ENCODE measurements at places on chromosomes 4 and X.
A peak's percentile ranks its signal among the peaks of the same experiment; 100 is the strongest.

DNA sequence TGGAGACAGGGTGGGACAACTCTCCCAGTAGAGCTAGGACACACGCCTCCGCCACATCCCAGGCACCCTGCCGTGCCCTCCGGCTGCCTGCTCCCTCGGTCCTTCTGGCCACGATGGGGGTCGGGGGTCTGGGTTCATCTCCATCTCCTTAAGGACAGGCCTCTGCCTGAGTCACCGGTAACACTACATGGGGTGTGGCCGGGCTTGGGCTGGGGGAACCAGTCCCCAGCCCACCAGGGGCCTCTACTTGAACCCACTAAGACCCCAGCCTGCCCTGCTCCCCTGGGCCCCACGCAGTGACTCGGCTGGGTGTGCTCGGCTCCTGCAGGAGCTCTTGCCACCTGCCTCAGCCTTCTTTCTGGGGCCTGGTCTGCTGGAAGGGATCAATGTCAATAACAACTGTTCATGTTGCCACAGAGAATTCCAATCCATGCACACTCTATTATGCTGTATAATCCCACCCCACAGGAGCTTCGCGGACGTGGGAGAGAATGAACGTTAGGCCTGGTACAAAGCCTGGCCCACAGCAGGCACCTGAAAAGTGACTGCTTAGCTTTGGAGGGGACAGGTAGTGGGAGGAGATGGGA, 177.7 kb upstream of the PSAPL1 start:
- DNase-seq, result no peak

GRCh38 chr4:108940149-108940548, 177.3 kb upstream of the ETNPPL start:
- DNase-seq, result no peak

GRCh38 chr4:52966781-52967180, 104.7 kb downstream of the RASL11B start:
- DNase-seq, result peak; percentile 11

DNA sequence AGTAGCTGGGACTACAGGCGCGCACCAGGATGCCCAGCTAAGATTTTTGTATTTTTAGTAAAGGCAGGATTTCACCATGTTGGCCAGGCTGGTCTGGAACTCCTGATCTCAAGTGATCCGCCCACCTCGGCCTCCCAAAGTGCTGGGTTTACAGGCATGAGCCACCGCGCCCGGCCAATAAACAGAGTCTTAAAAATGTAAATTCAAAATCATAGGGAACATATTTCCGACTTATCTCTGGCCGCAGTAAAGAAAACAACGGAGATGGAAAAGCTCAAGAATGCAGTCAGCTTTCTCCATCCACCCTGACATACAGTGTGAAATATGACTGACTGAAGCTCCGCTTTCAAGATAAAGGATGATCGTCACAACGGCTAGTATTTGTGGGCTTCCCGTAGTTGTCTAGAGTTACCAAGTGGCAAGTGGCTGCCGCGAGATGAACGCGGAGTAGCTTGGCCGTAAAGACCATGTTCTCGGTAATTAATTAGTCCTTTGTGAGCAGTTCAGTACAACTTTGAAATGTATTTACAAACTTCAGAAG, 495.1 kb upstream of the FAT1 start:
- DNase-seq, result no peak

DNA sequence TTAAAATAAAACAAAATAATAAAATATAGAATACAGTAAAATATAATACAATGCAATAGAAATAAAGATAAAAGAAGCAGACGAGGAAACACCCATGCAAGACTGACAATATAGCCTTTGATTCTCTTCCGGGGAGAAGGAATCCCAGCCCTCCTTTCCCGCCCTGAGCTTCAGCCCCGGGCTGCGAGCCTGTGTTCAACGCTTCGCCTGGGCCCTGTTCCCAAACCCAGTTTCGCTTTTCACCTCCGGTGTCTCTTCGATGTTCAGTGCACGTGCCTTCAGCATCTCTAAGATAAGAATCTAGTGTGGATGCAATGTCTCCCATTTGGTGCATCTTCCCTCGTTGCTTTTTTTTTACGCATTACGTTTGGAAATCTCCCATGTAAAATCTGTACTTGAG, 38.4 kb upstream of the ARSD start:
- DNase-seq, result no peak

- DNase-seq, result no peak
Measured at GRCh38 chr4:79651456-79651855, 243.4 kb upstream of the GK2 start.

DNA sequence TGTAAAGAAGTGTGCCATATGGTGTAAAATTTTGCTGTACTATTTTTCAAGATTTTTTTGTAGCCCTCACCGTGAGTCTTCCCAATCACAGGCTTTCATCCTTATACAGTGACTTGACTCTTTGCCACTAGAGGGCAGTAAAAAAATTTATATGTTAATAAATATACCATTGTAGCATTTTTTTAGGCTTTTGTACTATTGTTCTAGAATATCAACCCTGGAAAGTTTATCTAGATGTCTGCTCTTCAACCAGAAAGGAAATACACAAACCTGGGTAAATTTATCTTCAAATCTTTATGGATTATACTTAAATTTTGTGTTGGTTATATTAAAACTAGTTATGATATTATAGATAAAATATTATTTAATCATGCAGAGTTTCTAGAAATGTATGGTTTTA, 235.3 kb downstream of the TENM3 start:
- peak; percentile 65 for DNase-seq

DNA sequence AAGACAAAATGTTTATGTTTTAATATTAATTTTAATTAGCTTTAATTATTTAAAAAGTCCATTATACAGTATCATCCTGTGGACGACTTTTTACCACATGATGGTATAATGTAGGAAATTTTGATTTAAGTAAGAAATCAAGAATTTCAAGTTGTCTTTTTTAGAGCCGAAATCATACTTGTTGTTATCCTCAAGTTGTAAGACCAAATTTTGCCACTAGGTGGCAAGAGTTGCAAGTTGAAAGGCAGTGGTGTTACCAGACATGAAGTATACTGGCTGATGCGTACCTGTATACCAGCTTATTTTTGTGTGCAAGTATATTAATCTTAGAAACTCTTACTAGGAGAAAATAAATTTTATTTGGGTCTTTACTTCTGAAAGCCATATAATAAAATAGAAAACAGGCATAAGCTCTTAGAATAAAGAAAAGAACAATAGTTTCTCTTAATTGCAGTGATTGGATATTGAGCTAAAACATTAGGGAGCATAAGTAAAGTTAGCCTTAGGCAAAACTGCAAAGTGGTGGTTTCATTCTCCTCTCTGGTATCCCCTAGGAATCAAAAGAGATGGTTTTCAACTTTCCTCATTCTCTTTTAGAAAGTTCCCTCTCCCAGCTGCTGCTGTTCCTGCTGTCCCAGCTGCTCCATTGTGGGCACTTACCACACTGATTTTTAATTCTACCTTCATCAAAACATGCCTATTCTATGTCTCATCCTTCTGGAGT, 118.0 kb upstream of the WDFY3 start:
- DNase-seq, result peak; percentile 83

GRCh38 chr4:6474053-6474568, 1.7 kb upstream of the PPP2R2C start:
- DNase-seq, result no peak

DNA sequence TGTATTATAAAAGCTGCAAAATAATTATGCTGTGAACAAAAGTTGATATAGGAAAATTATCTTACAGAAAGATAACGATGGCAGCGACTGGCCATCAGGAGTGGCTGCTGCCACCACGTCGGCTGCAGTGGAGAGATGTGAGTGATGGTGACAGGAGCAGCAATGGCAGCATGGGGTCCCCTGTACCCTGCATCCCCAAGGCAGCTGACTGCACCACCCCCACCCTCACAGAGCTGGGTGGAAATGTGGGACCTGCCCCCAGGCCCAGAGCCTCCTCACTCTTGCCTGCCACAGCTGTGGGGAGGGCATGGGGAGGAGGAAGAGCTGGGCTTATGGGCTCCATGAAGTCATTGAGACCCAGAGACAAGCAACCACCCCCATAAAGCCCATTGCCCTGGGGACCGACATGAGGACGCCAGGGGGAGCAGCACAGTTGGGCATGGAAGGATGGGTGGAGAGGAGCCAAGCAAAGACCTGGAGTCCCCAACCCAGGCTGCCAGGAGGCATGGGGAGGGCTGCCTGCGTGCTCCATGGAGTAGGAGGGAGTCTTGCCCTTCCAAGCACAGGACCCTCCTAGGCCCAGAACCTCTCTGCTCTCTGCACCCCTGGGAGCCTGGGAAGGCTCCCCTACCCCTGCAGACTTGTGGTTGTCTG, 1090.5 kb downstream of the PCDH18 start:
- DNase-seq, result no peak

DNA sequence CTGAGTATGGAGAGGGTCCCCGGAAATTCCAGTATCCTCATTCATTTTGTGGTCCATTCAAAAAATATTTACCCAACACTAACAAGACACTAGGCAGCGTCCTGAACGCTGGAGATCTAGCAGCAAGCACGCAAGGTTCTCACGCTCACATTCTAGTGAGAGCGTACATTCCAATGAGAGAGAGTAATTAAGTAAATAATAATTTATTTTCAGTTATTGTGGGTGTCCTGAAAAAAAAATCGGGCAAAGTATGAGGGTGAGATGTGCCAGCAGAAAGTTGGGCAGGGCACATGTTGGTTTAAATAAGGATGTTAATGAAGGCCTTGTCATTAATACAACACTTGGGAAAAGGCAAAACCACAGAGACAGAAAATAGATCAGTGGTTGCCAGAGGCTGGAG, 4.0 kb upstream of the TMEM156 start:
- peak; percentile 82 for DNase-seq

DNA sequence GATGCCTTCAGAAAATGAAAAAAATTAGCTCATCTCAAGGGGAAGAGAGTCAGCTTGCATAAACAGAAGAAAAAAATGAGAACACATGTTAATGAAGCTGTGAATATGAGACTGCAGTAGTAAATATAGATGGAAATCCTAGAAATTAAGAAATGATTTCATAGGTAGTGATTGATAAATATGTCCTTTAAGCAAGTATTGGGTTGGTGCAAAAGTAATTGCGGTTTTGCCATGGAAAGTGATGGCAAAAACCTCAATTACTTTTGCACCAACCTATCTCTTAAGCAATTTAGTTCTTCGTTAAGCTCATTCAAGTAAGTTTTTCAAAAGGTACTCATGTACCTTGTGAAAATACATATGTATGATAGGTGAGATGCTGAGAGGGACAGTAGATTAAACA, 400.9 kb downstream of the SH2D1A start:
- no peak for DNase-seq

DNA sequence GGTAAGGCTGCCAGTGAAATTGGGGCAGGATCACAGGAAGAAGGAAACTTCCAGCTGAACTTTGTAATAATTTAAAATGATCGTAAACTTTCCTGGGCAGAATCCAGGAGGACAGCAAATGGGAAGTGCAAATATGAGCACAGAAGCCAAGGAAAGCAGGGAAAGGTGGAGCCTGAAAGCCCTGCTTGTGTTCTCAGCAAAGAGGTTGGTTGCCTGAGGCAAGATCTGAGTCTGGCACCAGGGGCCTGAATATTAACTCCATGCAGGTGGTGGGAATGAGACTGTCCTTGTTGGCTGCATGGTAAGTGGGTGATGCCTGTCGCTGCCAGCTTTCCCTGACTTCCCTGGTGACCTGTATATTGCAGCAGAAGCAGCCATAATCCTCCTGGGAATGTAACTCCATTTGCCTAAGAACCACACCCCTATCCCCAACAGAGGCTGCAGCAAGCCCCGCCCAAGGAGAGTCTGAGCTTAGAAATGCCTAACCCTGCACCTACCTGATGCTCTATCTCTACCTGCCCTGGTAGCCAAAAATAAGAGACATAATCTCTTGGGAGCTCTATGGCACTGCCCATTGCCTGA, 132.0 kb upstream of the HDX start:
- no peak for DNase-seq

- no peak for DNase-seq
Measured at GRCh38 chrX:9144701-9145241, 110.8 kb upstream of the FAM9B start.

DNA sequence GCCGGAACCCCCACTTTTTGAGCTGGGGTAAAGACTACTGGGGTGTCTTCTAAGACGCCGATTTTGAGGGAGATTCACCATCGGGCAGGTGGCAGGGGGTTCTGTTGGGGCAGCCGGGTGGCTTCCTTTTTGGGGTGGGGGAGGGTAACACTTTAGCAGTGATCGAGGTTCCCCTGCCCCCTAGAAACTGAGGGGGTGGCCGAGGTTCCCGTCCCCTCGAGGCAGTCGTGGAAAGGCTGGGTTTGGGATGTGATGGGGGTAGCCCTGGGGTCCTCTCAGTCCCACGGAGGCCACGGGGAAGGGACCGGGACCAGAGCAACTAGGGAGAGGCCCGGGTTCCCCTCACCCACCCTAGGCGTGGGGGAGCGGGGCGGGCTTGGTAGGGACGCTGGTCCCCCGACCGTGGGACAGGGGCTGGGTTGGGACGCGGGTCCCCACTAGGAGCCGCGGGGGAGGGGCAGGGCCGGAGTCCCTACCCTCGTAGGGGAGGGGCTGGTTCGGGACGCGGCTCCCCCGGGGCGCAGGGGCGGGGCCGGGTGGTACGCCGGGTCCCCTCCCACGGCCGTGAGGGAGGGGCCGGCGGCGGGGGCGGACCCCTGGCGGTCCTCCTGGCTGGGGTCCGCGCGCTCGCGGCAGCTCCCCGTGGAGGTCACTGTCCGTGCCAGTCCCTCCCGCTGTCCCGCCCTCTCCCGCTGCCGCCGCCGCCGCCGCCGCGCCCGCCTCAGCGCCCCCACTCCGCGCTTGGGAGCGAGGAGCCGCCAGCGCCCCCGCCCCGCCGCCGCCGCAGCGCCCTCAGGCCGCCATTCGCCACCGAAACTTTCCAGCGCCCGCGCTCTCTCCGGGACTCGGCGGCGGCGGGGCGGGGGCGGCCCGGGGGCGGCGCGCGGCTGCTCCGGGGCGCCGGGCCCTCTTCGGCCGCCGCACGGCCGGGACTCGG, at the start of gene TBL1X:
TBL1X (plus strand) TSS at position 624 of the 937 bp plus-strand sequence. CDS start 188,529 bp downstream, outside the sequence.
- DNase-seq, result peak; percentile 27

DNA sequence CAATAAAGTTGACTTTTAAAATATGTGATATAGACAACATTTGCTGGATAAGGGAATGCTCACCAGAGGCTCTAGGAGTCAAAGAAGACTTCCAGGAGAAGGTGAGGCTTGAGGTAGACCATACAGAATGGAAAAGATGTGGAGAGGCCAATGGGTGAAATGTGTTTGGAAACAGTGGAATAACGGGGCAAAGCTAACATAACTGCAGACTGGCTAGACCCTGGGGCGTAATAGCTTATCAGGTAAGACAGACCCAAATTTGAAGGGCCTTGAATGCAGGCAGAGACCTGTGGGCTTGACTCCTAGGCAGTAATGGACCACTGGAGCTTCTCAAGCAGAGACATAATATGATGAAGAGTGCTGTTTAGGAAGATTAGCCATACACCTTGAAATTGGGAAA, 25.4 kb downstream of the GPC3 start:
- DNase-seq, result no peak

DNA sequence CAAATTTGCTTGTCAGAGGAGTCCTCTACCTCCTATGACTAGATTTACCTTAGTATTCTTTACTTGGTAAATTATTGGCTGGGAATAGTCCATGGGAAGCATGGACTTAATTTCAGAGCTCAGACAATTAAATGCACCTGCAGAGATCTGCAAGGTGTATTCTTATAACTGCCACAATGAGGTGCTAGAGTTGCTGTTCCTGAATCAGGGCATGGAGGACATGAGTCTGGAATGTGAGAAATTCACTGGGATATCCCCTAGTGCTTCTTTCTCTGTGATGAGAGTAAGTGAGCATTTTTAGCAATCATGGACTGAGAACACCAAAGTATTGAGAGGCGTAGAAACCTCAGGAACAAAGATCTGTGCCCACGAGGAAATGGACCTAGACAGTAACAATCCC, 32.9 kb upstream of the GRID2 start:
- no peak for DNase-seq

All from astrocyte of the spinal cord (primary cell).